Bronchial smooth muscle cell (primary cell): ENCODE measurements at places on chromosomes 5 and 9. TPM values are rescaled to one million over a fixed set of nuclear protein-coding genes. Genes with fewer than 3 reads are reported as not detected.

EIF4EBP3 gene
- total RNA-seq: 1.3 and 1.7 TPM in 2 replicates

JAKMIP2 gene
- total RNA-seq: 0.94 and 1.3 TPM in 2 replicates

SLC36A2 gene
- not detected in 2 replicates for total RNA-seq

PNPLA7 gene
- total RNA-seq: 1.8 and 3.0 TPM in 2 replicates

DAB2IP gene
- 4.4 and 11.1 TPM in 2 replicates for total RNA-seq

LIX1 gene
- not detected in 2 replicates for total RNA-seq
